ENCODE measurements at places on chromosomes 7 and 10. TPM values are rescaled to one million over a fixed set of nuclear protein-coding genes. Genes with fewer than 3 reads are reported as not detected.
A peak's percentile ranks its signal among the peaks of the same experiment; 100 is the strongest.

Gene PTN
- 2.3 TPM for total RNA-seq

- DNase-seq = no peak
Observed at GRCh38 chr10:18532881-18533535, 118.4 kb downstream of the NSUN6 start.

DNA sequence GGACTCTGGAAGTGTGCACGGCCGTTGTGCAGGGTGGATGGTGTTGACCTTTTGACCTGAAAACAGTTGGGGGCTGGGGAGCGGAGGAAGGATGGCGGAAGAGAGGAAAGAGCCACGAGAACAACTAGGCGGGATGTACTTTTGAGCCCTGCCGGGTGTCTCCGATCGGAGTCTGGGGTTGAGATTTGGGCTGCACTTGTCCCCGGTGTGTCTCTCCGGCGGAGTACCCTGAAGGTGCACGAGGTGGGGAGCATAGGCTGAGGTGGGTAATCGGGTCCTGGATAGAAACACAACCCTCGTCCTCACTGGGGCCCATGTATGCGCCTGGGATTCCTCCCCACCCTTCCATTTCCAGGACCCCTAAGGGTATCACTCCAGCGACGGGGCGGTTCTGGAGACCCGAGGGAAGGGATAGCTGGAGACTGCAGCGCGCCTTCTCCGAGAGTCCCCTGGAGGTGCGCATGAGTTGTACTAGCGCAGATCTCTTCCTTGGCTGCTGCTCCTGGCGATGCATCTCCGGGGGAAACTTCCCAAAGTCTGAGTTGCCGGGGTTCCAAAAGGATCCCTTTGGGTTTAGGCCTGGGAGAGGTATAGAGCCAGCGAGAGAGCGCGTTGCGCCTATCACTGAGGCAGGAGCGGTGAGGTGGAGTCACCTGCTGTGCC, 4.6 kb upstream of the HMX2 start:
- DNase-seq = no peak

DNA sequence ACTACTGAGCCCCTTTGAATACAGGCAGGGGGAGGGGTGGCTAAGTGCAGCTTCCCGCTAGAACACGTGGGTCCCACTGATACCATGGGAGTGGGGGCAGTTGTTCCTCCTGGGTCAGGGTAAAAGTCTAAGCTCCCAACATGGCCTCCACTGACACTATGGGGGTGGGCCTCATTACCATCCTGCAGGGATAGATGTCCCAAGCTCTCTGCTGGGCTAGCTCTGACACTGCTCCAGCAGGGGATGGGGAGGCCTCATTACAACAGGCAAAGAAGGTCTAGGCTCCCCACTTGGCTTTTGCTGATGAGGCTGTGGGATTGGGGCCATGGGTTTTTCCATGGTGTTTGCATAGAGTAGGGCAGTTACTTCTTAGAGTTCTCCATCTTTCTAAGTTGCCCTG, 51.5 kb downstream of the STK17A start:
- DNase-seq = no peak

Gene SHH
- total RNA-seq = not detected

Gene PNPLA8
- total RNA-seq = 26.2 TPM

DNA sequence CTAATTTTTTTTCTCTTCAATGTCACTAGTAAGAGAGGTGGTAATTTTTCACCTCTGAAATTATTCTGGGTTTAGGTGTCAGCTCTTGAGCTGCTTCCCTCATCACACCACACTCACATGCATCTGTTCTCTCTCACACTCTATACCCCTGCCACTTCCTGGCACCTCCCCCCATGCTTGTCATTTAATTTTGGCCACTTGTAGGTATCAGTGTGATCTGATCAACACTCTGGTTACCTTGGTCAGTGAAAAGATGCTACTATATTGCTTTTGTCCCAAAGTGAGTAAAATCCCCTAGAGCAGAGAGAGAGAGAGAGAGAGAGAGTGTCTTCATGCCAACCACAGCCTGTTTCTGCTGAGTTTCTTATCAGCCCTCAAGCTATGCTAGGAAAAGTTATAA, 42.5 kb downstream of the STK17A start:
- no peak for DNase-seq

Gene NODAL
- 0.49 TPM for total RNA-seq

GRCh38 chr10:69835875-69836730, 34.4 kb downstream of the COL13A1 start:
- DNase-seq = no peak

- DNase-seq = no peak
Observed at GRCh38 chr10:131817866-131818509, 82.8 kb upstream of the PPP2R2D start.

DNA sequence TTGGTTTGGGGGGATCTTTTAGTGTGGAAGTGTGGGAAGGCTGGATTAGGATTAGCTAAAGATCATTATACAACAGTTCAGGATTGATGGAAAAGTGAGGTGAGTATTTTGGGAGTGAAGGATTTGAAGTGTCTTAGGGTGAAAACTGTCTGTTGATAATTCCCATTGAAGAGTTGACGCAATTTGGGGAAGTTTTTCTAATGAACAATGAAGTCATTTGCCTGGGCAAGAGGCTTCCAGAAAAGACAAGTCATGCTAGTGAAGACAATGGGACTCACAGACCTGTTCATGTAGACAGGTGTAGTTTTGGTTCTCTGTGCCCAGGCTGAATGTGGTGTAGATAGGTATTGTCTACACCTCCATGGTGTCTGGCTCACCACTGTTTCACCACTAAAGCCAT, 194.3 kb upstream of the GPR26 start:
- no peak for DNase-seq

DNA sequence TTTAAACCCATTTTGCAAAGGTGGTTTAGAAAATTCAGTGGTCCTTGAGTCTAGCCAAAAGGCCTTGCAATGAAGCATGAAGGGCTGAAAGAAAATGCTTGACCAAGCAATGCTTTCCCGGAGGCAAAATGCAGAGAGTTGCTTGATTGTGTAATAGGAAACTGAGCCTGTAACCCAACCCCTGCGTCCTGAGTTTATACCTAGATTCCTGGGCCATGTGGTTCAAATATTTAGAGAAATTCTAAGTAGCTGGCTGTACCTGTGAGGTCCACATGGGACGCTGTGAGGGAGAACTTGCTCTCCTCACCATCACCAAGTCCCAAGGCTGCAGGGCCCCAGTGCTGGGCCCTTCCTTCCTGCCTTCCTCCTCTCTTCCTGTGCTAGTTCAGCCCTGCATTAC, 45.7 kb downstream of the CXCL12 start:
- no peak for DNase-seq

DNA sequence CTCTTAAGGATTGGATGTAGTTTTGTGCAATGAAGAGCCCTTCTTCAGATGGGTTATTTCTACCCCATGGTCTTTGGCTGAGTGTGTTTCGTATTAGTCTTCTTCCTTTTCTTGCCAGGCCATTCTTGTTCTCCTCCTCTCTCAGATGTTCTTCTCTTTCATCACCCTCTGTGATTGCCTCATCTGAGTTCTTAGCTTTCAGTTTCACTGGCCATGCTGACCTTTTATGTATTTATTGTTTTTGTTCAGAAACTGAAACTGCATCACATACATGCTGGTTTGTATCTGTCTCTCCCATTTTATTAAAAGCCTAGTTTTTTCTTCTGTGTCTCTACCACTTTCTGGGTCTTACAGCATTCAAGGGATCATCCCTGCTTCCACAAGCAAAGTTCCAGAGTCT, 21.7 kb upstream of the PCGF5 start:
- no peak for DNase-seq

DNA sequence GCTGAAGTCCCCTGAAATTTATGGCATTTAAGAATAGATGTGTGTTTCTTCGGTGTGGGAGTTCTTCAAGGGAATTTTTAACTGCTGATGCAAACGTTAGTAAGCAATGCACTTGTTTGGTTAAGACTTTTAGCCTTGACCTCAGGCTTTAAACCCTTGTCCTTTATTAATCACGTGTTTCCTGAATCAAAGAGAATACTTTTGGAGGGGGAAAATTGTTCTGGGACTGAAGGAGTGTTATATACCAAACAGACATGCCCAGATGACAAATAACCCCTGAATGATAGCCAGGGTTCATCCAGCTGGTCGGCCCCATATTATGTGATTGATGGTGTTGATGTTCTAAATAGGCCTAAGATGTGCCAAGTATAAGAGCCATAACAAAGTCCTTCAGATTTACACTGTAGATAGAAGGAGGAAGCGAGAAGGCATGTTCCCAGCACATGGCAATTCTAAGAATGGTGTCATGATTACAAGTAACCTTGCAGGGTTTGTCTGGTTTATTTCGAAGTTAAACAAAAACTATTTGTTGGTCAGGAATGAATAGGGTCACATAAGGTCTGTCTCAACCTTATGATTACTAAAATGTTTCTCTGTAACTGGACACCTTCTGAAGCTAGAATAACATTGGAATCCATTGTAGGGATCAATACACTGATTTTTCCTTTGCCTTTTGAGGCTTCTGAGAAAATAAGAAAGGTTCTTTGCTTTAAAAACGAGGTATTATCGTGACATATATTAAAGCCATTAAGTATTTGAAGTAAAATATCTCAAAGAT, 124.2 kb upstream of the SEM1 start:
- DNase-seq = no peak

DNA sequence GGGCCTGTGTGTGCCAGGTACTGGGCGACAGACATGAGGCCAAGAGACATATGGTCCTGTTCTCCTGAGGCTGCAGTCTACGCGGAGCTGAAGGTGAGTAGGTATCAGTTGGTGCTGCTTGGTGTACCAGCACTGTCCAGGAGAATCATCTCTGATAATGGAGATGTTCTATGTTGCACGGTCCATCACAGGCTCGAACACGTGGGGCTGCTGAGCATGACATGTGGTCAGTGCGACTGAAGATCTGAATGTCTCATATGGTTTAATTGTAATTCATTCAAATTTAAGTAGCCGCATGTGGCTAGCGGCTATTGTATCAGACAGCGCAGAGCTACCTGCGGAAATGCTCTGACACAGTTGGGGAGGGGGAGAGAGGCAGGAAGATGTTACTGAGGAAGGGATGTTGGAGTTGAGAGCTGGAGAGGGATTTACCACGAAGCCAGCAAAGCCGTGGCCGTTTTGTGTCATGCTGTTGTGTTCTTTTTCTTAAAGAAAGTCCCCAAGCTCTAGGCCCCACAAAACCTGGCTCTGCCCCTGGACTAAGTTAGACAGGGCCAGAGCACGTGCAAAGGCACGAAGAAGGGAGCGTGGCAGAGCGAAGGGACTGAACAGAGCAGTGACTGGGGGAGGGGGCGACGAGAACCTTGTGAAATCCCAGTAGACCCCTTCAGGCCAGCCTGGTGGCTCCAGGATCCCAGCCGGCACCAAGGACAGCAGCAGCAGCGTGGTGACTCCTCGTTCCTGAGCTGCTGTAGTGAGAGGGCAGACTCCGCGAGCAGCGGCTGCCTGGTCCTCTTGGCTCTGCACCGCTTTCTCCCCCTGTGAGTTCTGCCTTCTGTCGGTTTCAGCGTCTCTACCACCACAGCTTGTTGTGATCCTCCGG, 20.0 kb downstream of the SMKR1 start:
- DNase-seq = no peak

GRCh38 chr10:75431180-75432111, at the start of gene LRMDA:
Gene LRMDA (plus strand): TSS chr10:75431624.
- no peak for DNase-seq

Gene APBB1IP
- total RNA-seq = not detected

Gene ADAMTS14
- 8.7 TPM for total RNA-seq

Gene MUC12
- not detected for total RNA-seq

DNA sequence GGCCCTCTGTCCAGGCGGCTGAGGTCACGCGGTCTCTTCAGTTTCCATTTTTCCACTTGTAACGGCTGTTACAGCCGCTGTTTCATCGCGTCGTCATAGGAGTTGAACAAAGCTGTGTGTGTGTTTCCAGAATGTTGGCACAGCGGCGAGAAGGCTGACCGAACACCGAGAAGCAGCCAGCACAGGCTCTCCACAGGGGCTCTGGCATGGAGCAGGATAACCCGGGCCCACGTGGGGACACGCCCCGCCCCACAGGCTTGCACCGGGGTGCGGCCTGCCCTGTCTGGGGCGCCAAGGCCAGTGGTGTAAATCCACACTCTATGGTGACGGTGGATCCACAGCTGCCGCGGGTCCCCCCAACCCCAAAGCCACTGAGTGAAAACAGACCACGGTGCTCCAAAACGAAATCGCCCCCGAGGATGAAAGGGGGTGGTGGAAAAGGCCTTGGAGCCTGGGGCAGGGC, 448.2 kb downstream of the DNAJB6 start:
- DNase-seq = peak; percentile 83

Gene ANKRD22
- not detected for total RNA-seq

GRCh38 chr7:73397521-73398281, 35.9 kb upstream of the FZD9 start:
- no peak for DNase-seq

GRCh38 chr10:63267414-63268148, 134.5 kb downstream of the NRBF2 start:
- DNase-seq = no peak

DNA sequence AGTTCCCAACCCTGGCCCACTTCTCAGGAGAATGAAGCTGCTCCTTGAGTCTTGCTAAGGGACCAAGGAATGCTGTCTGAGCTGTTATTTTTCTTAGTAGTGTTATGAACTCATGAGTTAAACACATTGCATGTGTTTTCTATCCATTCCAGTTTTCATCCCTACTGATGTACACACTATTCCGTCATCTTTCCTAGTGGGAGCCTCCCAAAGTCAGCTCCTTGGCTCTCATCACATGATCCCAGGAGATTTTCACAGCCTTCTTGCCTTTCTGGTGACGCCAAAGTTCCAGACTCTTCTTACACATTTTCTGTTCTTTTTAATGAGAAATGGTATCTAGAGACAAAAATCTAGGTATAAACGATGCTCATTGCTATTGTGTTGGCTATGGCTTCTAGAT, 8.4 kb upstream of the C10orf71 start:
- no peak for DNase-seq
